ENCODE measurements at places on chromosomes 3 and 15.
A peak's percentile ranks its signal among the peaks of the same experiment; 100 is the strongest.

DNA sequence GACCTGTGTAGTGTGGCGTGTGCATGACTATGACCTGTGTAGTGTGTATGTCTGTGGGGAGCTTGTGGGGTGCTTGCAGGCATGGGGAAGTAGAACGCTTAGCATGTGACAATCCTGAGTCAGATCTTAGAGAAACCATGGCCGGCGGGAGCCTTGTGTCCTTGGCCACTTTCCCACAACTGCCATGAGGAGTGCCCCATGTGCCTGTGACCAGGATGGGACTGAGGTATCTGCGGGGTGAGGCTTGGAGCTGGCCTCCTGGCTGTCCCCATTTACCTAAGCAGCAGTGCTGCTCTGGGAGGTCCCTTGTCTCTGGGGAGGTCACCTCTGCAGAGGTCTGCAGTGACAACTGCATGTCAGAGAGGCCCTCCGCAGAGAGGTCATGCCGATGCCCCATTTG is 23.6 kb downstream of the TRPM1 start:
- DNase-seq: no peak

DNA sequence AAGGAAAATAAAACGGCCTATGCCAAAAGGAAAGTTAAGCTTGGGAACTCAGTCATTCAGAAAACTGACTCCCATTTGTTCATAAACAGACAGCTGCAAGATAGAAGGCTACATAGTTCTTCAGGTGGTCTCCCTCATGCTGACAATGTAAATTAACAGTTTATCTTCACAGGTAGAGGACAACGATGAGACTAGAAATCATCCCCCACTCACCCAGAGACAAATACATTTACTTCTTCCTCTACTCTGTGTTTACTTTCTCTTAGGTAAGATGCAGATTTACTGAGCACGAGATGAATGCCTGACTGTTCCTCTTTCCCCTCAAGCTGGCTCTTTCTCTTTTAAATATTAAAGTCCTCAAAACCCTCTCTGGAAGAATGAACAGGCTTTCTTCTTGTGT is 117.6 kb upstream of the UBP1 start:
- no peak for DNase-seq

GRCh38 chr15:39156646-39157250 is 424.1 kb upstream of the THBS1 start:
- DNase-seq: no peak

- DNase-seq: no peak
Measured at GRCh38 chr3:161599697-161600096, 103.1 kb downstream of the OTOL1 start.

GRCh38 chr15:95032156-95032555 is 800.8 kb downstream of the MCTP2 start:
- DNase-seq: no peak

- DNase-seq: no peak
Measured at GRCh38 chr3:148246291-148246923, 451.3 kb upstream of the AGTR1 start.

DNA sequence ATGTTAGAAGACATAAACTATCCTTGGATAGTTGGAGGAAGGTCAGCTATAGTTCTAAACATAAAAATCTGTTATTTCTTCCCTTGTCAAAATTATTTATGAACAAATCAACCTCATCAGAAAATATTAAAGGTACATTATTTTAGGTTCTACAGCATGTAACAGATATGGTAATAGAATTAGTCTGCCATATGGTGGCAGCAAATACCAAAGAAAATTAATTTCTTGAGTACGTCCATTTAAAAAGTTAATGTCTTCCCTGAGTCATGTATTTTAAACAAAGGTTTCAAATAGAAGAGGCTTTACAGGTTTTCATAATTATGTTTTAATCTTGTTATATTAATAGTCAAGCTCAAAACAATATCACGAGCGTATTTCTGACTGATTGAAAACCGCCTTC is 17.9 kb upstream of the ANKRD28 start:
- DNase-seq: peak; percentile 66

DNA sequence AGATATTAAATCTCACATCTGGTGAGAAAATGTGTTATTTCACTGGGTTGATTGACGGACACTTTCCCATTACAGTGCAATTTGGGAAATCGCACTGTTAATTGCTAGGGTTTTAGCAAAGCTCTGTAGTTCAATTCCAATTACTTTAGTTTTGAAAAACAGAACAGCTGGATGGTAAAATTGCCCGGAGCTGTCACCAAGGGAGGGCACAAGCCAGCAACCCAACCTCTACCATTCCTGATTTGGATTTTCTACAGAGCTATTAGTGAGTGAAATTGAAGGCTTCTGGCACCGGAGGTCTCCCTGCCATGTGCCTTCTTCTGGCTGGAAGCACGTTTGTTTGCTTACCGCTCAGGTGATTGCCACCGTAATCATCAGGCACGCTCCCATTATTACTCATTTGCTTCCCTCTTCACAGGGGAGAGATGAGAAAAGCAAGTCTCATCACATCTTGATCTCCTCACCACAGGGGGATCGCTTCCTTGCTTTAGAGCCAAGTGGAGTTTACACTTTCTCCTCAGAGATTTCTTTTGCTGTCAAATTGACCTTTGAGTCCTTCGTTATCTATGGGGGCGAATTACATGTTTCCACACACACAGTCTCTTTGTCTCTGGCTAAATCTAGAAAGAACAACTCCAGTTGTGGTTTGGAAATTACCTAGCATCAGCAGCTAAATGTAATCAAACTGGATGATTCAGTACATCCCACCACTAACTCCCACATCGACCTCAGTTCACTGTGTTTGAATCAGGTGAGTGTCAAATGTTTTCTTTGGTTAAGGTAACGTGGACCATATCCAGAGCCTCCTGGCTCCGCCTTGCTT is 421.7 kb upstream of the GOLIM4 start:
- DNase-seq: no peak

DNA sequence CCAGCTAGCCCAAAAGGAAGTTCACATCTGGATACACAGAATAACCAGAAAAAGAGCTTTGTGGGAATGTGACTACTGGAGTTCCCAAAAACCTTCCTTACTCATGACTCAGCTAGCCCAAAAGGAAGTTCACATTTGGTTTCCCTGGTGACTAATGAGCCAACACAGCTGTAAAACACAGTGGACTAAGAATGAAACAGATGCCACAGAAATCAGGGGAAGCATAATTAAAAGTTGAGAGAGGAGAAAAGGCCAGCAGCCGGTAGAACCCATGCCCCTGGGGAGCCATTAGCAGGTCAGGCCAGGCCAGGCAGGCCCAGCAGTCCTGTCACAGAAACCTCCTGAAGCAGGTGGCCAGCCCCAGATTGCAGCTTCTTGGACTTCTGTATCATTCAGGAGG is 130.3 kb downstream of the GHSR start:
- DNase-seq: no peak

Measured in natural killer cell (primary cell).